ENCODE measurements at places on chromosomes 4 and X.

DNA sequence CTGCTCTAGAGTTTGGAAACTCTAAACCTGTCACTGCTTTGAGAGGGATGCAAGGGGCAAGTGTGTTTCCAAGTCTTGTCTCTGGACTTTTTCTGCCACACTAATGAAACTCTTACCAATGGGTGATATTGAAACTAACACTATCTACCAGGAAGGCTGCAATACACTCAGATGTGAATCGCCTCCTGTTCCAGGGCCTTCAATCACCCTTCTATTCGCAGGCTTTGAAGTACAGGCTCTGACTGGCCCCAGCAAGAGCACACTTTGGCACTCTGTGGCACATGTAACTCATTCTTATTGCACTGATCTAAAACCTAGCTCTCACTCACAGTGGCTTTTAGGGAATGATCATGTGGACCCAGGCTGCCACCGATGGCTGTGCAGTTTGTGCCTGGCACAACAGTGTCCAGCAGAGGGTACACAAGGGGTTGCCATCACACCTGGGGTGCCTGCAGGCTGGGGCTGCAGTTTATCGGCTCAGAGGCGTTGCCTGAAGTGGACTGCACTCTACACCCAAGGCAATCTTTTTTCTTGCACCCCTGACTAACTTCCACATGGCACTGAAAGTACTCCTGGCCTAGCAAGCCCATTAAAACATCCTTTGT, 210.8 kb downstream of the MGST2 start:
- DNase-seq = no peak

DNA sequence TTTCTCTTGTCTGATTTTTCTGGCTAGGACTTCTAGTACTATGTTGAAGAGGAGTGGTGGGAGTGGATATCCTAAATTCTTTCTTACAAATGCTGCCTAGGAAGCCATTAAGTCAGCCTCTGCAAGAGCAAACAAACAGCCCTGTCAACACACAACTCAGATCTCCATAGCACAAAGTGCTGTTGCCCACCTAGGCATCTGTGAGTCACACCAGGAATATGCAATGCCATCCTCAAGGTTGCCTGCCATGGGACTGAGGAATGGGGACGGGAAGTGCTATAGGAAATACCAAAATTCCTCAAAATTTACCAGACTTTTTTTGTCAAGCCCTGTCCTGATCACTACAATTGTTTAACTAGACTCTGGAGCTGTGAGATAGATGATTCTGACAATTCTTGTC, 466.9 kb downstream of the FSTL5 start:
- no peak for DNase-seq

DNA sequence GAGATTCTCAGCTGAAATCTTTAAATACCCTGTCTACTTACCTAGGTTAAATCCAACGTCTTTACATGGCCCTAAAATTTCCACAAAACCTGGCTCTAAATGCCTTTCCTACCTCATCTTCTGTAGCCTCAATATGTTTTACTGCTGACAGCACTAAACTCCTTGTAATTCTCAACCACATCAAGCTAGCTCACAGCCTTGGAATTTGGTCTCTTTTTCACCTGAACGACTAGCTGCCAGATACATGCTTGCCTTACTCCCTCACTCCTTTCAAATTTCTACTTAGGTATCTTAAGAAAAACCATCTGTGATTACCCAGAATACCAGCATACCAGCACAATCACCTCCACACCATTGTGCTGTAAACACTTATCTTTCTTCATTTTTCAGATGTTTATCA, 635.6 kb upstream of the PCDH10 start:
- DNase-seq = no peak

DNA sequence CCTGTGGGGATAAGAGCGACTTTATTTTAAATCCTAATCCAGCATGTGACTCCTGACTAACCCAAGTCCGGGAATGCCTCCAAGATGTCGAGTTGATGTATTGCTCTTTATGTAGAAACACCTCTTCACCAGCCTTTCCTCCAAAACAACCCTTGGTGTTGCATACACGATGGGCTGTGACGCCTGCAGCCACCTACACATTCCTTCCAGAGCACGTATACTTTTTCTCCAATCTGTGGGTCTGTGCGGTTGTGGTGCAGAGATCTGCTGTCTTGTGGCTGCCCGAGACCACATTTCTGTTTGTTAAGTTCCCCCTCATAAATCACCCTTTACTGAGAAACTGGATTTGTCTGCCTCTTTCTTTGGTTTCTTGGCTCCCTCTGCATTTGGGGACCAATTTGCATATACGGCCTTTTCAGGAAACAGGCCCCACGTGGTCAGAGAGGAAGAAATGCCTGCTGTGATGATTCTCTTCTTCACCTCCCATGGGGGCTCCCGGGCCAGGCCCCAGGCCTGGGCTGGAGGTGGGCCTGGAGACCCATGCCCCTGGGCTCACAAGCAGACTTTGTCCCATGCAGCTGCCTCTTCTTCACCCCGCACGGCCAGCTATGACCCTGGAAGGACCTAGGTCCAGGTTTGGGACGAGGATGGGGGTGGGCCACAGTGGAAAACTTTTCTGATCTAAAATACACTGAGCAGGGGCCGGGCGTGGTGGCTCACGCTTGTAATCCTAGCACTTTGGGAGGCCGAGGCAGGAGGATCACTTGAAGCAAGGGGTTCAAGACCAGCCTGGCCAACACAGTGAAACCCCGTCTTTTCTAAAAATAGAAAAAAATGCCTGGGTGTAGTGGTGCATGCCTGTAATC, 21.4 kb upstream of the AFAP1 start:
- DNase-seq = peak; percentile 22

DNA sequence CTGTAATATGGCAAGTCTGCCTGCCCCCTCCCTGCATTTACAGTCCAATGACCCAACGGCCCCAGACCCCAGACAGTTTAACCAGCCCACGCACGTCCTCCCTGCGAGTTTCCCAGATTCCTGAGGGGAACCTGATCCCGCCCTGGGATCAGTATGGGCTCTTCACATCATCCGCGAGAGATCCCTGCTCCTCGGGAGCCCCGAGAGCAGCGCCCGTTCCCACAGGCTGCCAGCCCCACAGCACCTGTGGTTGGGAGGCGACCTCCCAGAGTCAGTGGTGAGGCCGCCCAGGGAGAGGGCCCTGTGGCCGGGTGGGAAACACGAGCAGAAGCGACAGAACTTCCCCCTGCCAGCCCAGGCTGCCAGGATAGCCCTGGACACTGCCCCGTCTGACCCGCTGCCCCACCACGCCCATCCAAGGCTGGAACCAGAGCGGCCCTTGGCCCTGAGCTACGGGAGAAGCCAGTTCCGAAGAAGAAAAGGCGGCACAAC, 32.8 kb downstream of the TSC22D3 start:
- DNase-seq = no peak

DNA sequence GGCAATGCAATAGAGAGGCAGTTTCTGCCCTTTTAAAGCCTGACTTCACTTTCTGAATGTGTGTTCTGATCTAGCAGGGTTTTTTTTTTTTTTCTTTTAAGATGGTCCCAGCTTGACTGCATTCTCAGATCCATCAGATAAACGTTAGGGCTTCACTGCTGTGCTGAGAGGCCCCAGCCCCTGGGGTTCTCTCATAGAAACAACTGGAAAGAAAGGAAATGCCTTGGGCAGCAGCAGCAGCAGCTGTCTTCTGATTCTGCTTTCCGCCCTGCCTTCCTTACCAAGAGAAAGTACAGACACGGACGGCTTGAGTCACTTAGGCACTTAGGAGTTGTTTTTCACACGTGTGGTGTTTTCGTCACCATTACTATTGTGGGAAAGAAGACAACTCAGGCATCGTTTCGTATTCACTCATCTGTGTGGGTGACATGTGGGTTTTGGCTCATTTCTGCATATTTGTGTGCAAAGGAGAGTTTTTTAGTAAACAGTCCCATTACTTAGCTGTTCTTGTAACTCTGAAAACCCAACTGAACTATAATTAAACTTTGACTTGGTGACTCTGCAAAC, 172.0 kb downstream of the PTTG2 start:
- peak; percentile 46 for DNase-seq

GRCh38 chr4:150402871-150403272, 179.1 kb upstream of the MAB21L2 start:
- DNase-seq = no peak

DNA sequence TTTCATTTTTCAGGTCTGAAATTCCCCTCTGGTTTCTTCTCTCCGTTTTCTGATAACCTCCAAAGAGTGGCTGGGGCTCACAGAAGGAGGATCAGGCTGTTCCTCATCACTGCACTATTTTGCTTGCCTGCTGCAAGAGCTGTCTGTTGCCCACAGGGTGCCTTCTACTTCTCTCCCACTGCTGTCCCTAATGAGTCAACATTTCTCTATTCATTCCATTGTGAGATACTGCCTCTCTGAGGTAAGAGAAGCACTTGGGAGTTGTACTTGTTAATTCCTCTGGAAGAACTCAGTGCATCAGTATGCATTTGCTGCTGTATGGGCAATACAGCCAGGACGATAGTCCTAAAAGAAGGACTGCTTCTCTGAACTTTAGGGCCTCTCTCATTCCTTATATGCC, 34.8 kb downstream of the CT47B1 start:
- DNase-seq = no peak

DNA sequence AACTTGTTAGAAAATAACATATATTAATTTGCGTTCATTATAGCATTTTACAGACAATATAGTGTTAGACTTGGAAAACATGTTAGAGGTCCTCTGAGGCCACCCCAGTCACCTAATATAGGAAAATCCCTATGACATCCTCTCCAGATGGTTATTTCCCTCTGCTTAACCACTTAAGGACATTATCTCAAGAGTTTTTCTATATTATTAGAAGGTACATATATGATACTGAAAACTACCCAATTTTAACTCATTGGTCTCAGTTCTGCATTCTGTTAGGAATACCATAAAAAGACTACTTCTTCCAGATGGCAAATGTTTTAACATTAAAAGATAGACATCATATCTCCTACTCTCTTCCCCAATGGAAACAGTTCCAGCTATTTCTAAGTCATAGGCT, 21.4 kb downstream of the PTPN13 start:
- no peak for DNase-seq

- DNase-seq = no peak
Measured at GRCh38 chr4:42720533-42720932, 63.6 kb upstream of the ATP8A1 start.

GRCh38 chr4:48470570-48470969, 12.6 kb upstream of the SLC10A4 start:
- DNase-seq = no peak

GRCh38 chr4:123699880-123700771, 303.5 kb downstream of the SPRY1 start:
- no peak for DNase-seq

DNA sequence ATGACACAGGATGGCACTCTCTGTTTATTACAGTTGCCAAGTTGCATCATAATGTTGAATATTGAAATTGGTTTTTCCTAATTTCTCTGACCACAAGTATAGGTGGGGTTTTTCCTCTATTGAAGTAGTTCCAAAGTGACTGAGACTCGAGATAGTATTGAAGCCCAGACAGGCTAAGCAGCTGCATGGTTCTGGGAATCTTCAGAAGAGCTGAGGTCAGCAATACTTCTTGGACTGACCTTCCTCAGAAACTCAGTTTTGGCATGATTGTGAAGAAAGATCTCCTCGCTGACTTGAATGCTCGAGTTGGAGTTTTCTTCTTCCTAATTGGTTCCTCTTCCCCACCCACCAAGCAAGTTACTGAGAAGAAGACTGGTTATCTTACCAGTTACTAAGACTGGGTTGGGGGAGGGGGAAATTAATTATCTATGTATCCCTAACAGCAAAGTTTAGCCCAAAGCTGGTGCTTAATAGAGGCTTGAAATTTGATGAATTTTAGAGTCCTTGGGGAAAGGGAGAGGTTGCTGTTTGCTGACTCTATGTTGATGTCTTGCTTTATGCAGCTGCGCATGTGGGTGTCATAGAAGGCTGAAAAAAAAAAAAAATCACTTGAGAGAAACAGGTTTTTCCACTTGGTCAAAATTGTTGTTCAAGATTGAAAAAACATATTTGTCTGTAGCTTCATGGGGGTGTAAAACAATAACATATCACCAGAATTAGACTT, 91.1 kb downstream of the P2RY10 start:
- no peak for DNase-seq

DNA sequence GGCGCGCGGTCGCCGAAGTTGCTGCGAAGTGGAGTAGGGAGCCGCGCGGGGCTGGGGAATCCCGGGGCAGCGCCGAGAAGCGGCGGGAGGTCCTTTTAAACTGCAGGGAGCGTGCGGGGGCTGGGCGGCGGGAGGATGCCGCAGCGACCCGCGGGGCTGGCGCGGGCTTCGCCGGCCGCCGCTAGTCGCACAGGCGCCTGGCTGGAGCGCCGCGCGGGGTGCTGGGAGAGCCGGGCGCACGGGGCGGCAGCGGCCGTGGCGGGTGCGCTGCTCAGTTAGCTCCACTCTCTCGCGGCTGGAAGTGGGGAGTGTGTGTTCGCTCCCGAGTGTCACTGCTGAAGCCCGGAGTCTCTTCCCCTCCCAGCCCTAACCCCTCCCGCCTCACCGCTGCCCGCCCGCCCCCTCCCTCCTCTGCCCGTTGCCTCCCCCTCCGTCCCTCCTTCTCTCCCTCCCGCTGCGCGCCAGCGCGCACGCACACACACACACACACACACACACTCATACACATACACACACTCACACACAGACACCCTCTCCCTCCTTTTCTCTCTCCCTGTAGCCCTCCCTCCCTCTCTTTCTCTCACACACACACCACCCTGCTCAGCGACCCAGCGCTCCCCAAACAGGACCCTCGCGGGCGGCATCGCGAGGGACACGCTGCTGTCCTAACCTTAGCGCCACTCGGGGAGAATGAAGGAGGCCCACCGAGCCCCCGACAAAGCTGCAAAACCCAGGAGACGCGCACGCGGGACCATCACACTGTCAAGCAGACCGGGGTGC, at the start of gene NDNF:
NDNF (minus strand) TSS at position 312 of the 780 bp plus-strand sequence. CDS start 26,698 bp downstream, outside the sequence.
- no peak for DNase-seq

- no peak for DNase-seq
Measured at GRCh38 chr4:140049849-140050637, 103.9 kb downstream of the MAML3 start.

DNA sequence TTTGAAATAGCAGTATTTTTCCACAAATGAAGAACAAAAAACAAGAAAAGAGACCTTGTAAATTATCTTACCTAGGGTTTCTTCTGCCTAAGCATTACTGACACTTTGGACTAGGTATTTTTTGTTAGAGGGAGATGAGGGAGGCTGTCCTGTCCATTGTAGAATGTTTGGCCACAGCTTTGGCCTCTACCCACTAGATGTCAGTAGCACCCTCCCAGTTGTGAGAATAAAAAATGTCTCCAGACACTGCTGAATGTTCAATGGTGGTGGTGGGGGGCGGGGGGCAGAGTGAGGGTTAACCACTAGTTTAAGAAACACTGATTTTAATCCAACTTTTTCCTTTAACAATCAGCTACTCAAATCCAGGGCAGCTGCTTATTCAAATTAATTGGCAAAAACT, 25.8 kb downstream of the OTUD4 start:
- no peak for DNase-seq
